ENCODE measurements at places on chromosomes 7 and 10.

DNA sequence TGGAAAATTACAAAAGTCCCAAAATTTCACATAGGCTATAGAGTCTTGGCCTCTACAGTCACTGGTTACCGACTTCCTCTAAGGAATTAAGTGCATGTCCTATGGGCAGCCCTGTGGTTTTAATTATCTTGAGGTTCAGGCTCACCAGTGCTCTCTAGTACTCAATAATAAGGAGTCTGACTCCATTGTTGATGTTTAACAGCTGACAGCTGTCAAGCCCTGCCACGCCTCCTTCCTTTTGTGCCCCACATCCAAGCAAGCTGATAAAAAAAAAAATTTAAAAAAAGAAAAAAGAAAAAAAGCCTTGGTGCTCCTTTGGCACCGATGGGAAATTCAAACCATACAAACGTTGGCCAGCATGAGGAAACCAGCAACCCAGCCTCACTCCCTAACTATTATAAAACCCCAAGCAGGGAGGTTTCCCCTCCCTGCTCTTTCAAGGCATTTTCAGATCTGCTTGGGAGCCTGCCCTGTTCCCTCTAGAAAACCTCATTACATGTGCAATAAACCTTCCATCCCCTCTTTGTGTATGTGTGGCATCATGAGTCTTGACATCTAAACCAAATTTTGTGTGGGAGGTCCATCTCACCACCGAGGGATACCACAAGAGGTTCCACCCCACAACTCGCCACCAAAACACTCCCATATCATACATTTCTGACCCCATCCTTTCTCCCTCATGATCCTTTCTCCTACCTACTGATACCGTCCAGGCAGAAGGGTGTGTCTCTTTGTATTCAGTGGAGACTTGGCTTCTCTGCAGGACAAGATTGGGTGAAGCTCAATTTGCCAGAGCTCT is 70.9 kb upstream of the CCDC71L start:
- peak; percentile 84 for DNase-seq

GRCh38 chr7:28423918-28424514 is 11.7 kb downstream of the CREB5 start:
- DNase-seq = peak; percentile 67

- no peak for DNase-seq
Measured at GRCh38 chr7:38561166-38561565, 70.0 kb downstream of the AMPH start.

DNA sequence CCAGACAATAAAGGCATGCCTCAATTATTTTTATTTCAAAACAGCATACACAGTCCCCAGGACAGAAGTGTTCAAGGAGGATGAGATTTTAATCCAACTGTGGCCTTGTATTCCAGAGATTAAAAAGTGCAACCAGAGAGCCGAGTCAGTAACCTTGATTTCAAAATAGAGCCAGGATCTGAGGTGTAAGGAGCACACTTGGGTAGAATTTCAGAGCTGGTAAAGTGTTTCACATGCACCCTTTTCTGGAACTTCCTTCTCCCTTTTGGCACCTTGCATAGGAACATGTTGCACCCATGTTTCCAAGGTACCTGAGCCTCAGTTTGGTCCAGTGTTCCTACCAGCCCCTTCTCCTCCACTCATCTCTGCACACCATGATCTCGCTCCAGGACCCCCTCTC is 225.1 kb downstream of the TRIL start:
- no peak for DNase-seq

DNA sequence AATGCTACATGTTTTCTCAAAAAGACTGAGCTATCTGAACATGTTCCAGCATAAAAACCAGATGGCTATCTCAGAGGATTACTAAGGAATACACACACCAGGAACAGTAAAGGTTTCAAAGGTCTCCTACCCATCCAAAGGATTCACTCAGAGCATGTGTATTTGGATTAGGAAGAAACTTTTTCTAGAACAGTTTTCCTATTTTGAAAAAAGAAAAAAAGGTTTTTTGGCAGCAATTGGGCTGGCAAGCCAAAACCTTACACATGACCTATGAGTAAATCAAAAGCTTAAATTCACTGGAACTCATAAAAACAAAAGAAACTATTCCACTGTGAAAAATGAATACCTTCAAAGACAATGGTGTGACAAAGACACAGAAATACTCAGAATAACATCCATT is 9.6 kb downstream of the TPK1 start:
- no peak for DNase-seq

GRCh38 chr7:22702516-22702915 is 24.5 kb upstream of the IL6 start:
- DNase-seq = no peak

DNA sequence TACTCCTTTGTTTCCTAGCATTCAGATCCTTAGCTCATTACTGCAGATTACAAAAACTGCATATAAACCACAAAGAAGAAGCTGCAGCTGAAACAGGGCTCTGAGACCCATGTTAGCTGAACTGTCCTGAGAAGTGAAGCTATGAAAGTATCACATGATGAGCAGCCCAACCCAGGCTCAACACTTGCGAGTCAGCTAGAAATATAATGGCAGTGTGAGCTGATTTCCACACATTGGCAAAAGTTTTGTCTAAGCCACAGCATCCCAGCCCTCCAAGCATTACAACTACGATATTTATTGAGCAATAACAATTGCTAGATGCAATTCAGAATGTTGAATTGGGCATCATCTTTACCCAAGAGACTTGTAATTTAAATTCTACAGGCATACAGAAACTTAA is 34.5 kb upstream of the SKAP2 start:
- no peak for DNase-seq

GRCh38 chr7:72176875-72177274 is 235.3 kb downstream of the CALN1 start:
- no peak for DNase-seq

DNA sequence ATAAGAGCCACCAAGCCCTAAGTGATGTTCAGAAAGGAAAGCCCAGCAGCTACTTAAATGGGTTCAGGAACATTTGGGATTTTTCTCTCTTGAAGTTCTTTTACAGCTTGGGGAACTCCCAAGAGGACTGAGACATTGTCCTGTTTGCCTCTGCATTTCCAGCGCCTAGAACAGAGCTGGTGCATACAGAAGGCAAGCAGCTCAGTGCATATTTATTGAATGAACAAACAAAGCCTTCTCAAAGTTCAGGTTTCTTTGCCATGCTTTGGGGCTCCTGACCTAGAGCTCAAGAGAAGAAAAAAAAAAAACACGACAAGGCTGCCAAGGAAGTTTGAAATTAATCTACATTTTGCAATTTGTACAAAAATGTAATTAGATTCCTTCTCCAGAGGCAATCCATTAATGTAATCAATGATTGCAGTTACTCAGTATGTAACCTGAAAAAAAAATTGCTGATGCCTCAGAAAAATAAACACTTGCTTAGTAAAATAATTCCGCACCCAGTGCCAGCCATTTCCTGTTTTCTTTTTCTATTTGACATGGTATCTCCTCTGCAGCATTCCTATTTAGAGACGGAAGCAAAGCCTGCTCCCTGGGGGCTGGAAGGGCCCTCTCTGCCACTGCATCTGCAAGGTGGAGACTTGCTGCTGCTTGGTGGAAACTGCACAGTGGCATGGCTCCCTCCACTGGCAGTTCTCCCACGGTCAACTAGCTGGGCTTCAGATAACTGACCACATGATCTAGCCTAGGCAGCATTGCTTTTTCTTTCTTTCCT is 157.3 kb downstream of the TMEM178B start:
- DNase-seq = peak; percentile 13

DNA sequence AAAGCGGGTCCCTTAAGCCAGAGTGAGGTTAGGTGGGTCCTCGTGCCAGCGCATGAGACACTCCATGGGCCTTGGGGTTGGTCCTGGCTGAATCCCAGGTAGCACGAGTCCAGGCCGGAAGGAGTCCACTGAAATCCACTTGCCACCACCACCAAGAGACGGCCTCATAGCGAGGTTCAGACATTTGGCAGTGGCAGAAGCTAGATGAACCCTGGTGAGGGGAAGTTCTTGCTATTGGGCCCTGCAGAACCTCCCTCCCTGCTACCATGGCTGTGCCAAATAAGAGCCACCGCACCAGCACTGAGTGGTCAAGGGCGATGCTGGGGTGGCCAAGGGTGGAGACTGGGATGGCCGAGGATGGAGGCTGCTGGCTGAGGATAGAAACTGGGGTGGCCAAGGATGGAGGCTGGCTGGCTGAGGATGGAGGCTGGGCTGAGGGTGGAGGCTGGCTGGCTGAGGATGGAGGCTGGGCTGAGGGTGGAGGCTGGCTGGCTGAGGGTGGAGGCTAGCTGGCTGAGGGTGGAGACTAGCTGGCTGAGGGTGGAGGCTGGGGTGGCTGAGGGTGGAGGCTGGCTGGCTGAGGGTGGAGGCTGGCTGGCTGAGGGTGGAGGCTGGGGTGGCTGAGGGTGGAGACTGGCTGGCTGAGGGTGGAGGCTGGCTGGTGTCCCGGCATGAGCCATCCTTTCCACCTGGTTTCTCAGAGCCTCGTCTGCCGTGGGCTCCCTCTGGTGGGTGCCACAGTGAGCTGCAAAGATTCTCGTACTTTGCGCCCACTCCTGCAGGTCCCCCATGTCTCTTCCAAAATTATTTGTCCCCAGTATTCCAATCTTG is 88.2 kb downstream of the ELFN1 start:
- DNase-seq = peak; percentile 70

- peak; percentile 63 for DNase-seq
Measured at GRCh38 chr10:63866747-63867140, 345.5 kb downstream of the REEP3 start.

DNA sequence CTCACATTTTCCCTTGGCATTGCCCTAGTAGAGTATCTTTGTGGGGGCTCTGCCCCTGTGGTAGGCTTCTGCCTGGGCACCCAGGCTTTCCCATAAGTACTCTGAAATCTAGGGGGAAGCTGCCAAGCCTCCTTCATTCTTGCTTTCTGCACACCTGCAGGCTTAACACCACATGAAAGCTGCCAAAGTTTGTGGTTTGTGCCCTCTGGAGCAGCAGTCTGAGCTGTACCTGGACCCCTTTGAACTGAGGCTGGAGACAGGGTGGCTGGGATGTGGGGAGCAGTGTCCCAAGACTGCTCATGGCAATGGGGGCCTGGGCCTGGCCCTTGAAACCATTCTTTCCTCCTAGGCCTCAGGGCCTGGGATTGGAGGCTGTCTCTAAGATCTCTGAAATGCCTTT is 35.0 kb upstream of the TMEM273 start:
- no peak for DNase-seq

GRCh38 chr10:84848967-84849366 is 520.6 kb downstream of the CCSER2 start:
- DNase-seq = no peak

GRCh38 chr10:87771871-87772500 is 46.0 kb downstream of the ATAD1 start:
- peak; percentile 72 for DNase-seq

DNA sequence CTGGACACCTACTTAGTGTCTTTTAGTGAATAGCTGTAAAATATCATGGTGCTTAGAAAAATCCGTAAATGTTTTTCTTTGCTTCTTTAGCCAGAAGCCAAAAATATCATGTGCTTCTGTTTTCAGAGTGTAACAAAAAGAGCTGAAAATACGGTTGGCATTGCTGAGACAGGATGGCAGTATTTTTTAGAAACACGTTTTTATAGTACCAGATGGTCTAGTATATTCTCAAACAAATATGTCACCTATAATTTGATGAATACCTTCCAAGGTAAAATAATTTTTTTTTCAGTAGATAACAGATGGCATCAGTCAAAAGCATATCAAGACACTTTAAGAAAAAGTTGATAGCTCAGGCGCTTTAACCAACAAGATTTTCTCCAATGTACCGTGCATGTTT is 326.6 kb downstream of the PHF14 start:
- DNase-seq = no peak

GRCh38 chr10:108904163-108904838 is 1019.0 kb downstream of the XPNPEP1 start:
- DNase-seq = no peak

DNA sequence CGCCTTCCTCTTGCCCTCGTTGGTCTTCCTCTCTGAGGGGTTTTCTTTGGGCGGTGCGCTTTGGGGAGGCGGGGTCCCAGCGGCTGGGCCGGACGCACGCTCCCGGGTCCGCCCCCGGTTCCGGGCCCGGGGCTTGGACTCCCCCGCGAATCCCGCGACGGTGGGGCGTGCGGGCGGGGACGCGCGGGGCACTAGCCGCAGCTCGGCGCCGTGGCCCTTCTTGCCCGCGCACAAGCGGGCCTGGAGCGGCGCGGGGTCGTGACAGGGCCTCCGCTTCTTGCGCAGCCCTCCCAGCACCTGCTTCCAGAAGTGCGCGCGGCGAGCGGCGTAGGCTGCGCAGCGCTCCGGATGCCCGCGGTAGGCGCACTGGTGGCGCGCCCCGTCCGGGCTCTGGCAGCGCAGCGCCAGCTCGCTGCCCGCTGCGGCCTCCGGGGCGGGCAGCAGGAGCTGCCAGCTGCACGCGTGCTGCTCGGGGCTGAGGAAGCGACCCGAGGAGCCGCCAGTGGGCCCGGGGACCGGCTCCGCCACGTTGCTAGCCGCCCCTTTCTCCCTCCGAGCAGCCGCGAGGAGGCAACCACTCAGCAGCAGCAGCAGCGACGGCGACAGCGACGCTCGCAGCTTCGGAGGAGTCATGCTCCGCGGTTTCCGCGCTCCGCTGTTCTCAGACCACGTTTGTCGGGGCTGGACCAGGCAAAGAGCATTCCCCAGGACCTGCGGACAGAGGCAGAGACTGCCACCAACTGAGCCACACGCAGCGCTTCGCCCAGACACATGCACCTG is 759 bp downstream of the FGFBP3 start:
- DNase-seq = peak; percentile 95

GRCh38 chr7:152617056-152617455 is 58.9 kb downstream of the XRCC2 start:
- DNase-seq = no peak

DNA sequence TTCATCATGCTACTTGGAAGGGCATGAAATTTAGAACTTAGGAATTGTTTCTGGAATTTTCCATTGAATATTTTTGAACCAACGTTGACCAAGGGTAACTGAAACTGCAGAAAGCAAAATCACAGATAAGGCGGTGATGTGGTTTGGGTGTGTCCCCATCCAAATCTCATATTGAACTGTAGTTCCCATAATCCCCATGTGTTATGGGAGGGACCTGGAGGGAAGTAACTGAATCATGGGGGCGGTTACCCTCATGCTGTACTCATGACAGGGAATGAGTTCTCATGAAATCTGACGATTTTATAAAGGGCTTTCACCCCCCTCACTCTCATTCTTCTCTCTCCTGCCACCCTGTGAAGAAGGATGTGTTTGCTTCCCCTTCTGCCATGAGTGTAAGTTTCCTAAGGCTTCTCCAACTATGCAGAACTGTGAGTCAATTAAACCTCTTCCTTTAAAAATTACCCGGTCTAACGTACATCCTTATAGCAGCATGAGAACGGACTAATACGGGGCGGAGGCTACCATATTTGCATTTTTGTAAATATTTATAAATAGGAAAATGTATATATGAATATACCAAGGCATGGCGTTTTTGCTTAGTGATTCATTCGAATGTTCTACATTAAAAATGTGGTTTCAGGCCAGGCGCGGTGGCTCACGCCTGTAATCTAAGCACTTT is 12.4 kb downstream of the NMT2 start:
- peak; percentile 54 for DNase-seq

- peak; percentile 93 for DNase-seq
Measured at GRCh38 chr7:140889645-140890044, 35.1 kb downstream of the BRAF start.

Measured in hematopoietic multipotent progenitor cell treated with erythropoietin and hydrocortisone succinate and interleukin-3 and kit ligand, for 4 days (in vitro differentiated cells).